H9 (cell line): ENCODE measurements at places on chromosomes 3 and 15.

DNA sequence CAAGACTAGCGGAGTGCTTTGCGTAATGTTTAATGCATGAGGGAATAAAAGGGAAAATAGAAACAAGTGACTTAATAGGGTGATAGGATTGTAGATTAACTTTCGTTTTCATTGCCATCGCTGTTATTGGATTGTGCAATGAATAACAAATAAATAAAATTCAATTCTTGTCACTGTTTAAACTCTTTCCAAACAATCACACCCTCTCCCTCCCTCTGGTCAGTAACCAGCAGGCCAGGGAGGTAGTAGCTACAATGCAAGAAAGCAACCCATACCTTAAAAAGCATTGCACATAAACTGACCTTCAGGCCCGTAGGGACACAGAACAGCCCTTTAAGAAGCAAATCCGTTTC lies 705 bp upstream of the TFRC start:
- DNase-seq = no peak

- no peak for DNase-seq
Observed at GRCh38 chr3:195153653-195154052, 117.3 kb downstream of the XXYLT1 start.

- DNase-seq = no peak
Observed at GRCh38 chr3:10338591-10339353, 17.9 kb upstream of the SEC13 start.

DNA sequence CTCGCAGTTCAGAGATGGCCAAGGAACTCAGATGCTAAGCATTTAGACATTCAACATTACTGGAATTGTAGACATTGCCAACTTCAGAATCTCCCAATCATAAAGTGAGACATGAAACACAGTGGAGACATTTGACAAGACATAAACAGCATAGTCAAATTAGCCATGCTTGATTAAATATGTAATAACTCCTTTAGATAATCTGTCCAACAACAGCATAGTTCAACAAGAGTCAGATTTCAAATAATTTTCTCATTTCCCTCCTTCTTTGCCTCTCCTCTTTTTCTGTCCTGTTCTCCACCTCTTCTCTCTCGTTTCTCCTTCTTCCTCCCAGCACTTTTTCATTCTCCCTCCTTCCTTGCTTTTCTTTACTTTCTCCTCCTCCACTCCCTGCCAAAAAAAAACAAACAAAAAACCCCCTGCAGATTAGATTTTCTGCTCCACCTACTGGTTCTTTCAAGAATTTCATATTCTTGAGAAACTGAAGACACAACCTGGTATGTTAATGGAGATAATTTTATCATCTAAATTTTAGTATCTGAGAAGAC lies 20.2 kb downstream of the CPOX start:
- DNase-seq = no peak

GRCh38 chr3:143753456-143753855 lies 94.8 kb downstream of the SLC9A9 start:
- no peak for DNase-seq

DNA sequence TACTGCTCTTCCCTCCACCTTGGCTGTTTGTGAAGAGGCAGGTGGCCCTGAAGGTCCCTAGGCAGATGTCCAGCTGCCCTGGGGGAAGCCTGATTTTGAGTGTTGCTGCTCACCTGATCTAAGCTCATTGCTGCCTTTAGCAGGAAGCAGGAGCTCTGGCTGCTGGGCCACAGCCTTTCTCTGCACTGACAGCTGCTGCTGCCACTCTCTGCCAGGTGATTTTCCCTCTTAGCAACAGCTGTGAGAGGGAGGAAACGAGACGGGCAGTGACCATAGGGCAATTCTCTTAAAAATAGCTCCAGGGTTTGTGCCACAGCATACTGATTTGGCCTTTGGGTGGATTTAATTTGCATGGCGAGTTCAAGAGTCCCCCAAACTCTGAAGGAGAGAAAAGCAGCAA lies 415.8 kb upstream of the SEMA6D start:
- DNase-seq = no peak

GRCh38 chr3:194739498-194740284 lies 54.0 kb downstream of the FAM43A start:
- DNase-seq = no peak

DNA sequence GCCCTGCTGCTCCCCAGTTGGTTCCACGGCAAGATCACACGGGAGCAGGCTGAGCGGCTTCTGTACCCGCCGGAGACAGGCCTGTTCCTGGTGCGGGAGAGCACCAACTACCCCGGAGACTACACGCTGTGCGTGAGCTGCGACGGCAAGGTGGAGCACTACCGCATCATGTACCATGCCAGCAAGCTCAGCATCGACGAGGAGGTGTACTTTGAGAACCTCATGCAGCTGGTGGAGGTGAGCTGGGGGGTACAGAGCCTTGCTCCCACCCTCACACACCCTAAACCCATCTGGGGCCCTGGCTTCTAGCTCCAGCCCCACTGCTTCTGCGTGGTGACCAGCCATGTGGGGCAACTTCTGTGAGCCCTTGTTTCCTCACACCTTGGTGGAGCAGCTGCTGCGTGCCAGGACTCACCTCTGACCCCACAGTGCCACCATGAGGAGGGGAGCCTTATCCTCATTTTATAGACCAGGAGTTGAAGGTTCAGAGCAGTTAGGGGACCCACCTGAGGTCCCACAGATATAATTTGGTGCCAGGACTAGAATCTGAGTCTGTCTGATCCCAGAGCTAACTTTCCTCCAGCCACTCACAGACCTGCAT lies 13.3 kb upstream of the LMAN1L start:
- no peak for DNase-seq

DNA sequence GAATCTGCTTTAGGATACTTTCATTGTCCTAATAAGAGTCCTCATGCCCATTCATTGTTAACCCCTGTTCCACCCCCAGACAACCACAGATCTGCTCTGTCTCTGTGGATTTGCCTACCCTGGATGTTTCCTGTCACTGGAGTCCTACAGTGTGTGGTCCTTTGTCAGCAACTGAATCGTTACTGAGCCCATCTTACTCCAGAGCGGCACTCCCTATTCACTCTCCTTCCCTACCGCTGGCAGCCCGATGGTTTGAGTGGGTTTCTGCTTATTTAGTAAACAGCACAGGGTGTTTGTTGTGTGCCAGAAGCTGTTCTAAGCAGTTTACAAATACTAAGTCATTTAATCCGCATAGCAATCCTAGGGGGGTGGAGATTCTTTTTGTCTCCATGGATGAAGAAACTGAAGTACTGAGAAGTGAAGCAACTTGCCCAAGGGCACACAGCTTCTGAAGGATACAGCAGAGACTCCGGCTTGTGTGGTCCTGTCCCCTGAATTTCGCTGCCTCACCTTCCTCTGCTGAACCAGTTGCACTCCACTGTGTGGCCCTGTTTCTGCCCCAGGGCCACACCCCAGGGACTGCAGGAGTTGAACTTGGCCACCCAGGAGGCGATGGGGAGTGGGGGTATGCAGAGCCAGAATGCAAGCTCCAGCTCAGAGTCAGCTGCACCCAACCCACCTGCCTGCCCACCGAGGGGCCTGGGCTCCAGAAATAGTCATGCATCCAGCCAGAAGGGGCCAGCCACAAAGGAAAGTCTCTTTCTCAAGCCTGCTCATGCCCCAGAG lies 56.5 kb upstream of the SLC6A1 start:
- no peak for DNase-seq

- no peak for DNase-seq
Observed at GRCh38 chr3:163126115-163126514, 1629.5 kb downstream of the OTOL1 start.

DNA sequence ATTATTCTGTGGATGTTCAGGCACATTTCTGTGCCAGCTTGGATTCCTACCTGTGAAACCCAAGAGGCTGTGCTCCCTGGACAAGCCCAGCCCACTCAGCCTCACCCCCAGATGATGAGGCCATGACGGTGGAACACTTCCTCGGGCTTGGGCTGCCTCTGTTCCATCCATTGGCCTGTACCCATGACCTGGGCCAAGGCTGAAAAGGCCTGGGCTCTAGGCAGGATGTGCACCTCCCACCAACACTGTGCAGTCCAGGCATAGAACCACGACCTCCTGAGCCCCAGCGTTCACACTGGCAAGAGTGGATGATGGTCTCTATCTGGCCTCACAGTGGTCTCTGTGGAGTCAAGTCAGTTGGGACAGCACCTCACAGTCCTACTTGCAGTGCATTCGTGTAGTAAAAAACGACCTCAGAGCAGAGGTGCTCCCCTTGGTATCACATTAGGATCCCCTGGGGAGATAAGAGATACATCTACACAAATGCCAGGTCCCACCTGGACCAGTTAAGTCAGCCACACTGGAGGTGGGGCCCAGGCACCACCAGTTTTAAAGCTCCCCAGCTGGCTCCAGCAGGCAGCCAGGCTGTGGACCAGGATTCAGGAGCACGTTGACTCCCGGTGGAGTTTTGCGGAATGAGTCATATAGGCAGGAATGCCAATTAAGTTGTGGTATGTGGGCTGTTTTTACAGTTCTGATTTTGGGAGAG lies 39.0 kb upstream of the IGF1R start:
- DNase-seq = peak; percentile 79

DNA sequence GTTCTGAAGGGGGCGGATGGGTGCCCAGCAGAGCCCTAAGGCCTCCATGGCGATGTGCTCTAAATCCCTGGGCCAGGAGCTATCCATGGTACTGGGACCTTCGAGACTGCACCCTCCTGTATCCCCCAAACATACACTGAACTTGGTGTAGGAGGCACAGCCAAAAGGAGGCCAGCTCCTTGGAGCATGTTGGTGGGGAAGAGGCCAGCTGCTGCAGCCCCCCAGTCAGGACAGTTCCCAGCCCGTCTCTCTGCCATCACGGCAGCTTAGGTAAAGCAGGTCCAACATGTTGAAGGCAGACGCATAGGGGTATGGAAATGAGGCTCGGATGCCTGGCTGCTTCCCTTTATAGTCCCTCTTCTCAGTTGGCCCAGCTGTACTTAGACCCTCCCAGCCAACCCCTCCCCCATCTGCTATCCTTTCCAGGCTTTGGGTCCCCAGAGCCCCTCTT lies 1.8 kb downstream of the CAMKV start:
- DNase-seq = peak; percentile 83

GRCh38 chr3:77281721-77282120 lies 241.8 kb downstream of the ROBO2 start:
- DNase-seq = peak; percentile 63

- no peak for DNase-seq
Observed at GRCh38 chr3:105987809-105988208, 119.0 kb upstream of the CBLB start.

DNA sequence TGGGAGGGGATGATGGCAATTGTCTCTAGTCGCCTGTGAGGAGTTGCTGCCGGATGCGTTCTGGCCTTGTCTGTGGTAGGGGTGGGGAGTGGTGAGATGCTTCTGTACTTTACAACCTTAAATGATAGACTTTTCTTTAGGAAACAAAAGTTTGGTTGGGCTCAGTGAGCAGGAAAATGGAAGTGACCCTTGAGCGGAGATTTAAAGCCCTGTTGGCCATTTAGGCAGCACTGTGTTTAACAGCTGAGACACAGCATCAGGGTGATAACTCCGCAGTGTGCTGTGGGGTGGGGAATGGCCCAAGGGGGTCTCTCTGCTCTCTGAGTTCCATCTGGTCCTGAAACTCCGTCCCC lies 36.6 kb downstream of the SPSB4 start:
- DNase-seq = no peak

GRCh38 chr3:75176937-75177336 lies 487.2 kb upstream of the FRG2C start:
- no peak for DNase-seq

DNA sequence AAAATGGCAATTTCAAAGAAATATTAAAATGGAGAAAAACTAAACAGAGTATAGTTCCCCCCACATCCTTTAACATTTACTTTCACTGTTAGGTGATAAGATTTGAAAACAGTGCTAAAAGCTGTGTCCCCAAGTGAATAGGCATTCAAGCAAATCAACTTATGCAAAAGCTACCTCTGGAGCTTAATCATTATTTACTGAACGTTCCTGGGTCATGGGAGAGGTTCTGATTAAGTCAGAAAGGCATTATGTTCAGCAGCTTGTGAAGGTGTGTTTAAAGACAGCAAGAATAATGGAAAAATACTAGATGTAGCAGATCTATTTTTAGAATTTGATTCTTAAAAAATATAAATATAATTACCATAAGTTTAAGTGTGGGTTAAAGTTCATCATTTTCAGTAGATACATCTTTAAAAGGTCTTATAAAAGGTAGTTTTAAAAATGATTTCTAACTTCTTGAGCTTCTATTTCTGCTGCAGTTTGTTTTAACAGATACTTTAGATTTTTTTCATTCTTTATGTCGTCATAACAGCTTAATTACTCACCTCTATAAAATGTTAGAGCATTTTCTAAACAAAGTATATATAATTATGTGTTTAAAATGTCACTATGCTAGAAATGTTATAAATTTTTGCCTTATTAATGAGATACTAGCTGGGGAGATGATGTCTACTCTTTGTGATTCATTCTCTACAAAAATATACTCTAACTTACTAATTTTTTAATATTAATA lies 127.9 kb downstream of the MITF start:
- no peak for DNase-seq

DNA sequence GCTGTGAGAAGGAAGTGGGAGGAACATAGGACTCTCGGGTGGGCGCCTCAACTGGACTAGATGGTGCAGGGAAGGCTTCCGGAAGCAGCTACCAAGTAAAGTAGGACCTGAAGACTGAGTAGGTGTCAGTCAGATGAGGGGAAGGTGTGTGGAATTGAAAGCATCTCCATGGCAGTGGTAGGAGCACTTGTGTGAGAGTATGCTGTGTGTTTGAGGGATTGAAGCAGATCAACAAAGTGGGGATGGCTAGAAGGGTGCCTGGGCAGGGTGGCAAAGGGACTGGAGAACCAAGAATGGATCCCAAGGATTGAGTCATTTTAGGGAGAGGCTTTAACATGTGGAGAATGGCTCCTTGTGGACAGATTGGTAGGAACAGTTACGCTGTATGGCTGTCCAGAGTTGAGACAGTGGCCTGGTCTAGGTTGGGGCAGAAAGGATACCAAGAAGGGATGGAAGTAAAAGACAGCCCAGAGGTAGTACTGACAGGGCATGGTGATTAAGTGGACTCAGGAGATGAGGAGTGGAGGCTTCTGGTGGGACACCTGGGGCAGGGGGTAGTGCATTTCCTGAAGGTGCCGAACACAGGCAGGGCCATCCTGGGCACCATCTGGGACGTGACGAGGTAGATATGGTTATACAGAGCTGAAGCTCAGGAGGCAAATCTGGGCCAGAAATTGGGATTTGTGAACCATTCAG lies 1.5 kb downstream of the UQCC5 start:
- DNase-seq = no peak

DNA sequence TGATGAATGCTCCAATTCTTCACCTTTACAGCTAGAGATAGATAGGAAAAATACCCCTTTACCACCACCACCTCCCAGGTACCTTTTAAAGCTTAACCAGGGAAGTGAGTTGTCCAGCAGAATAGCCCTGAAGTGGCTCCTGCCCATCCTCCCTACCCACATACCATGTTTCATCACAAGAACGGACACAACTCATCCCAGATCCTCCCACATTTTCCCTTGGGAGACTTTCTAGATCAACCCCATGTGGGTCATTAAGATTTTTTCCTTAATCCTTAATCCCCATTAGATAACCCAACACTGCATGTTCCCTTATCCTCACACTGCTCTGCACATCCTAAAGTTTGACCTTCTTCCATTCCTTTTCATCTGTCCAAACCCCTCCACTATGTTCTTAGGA lies 69.3 kb downstream of the CHST2 start:
- no peak for DNase-seq
